Ecto neural progenitor cell (in vitro differentiated cells): ENCODE measurements at places on chromosomes 5 and 9.
A peak's percentile ranks its signal among the peaks of the same experiment; 100 is the strongest.

DNA sequence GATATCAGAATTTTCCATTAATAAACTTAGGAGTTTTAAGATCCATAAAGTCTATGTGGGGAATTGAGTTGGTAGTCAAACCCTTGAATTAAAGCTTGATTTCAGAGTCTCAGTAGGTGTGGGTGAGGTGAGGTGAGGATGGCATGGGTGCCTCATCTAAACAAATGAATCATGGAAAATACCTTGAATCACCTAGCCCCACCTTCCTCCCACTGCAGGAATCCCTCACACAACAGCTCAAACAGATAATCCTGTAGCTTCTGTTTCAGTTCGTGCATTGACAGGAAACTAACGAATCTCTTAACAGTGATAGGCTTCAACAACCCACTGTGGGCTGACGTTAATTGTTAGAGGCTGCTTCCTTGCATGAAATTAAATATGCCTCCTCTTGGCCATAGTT is 185.0 kb downstream of the SREK1 start:
- peak; percentile 8 for DNase-seq

DNA sequence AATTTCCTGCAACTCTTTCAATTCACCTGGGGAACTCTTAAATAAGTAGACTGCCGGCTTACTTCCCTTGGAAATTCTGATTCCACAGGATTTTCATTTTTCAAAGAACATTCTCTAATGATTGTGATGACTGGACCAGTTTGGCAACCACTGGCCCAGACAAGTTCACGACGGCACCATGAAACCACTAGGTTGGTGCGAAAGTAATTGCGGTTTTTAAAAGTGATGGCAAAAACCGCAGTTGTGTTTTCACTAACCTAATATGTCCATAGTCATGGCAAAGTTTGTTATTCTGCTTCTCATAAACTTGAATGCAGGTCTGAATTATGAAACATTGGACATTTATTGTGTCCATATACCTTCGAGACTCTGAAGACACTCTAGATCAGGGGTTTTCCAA is 317.2 kb downstream of the IRX1 start:
- no peak for DNase-seq

GRCh38 chr5:65760504-65761275 is 38.7 kb downstream of the NLN start:
- DNase-seq, result no peak

DNA sequence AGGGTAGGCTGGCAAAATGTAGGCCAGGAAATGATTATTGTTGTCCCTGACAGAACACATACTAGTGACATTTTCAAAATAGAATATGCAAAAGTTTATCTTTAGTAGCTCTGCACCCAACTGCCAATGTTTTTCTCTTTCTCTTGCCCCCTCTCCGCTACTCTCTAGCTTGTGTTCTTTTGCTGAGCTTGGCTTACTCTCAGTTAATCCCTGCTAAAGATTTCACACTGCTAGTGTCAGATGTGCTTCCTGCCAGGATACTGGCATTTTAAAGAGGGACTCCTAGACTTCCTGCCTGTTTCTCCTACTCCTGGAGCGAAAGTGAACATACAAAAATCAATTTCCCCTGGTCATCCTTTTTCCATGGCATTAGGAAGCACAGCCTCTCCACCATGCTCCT is 260.5 kb downstream of the ARRDC3 start:
- DNase-seq, result no peak

DNA sequence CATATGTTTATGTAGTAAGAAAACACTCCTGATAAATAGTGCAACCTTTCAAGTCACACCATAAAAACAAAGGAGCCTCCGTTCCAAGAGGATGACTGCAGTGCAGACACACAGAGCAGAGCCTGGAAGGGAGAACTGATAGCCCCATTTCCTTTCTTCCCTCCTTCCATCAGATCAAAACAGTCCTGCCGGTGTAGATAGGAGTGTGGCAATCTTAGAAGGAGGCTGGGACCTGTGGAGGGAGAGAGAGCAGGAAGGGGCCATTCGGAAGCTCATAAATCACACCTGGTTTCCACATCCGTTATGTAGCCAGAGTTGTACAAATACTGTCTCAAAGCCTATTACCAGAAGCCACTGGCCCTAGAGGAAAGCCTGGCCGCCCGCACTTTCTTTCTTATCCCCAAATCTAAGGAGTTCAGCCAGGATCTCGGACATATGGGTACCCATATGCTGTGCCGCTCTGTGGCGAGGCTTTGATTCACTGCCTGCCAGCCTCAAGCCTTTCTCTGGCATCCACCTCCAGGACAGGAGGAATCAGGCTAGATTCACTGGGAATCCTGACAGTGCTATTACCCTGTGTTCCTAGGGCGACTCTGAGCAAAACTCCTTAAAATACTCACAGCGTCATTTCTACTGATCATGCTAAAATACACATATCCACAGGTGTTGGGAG is 26.9 kb downstream of the DAP start:
- DNase-seq, result no peak

DNA sequence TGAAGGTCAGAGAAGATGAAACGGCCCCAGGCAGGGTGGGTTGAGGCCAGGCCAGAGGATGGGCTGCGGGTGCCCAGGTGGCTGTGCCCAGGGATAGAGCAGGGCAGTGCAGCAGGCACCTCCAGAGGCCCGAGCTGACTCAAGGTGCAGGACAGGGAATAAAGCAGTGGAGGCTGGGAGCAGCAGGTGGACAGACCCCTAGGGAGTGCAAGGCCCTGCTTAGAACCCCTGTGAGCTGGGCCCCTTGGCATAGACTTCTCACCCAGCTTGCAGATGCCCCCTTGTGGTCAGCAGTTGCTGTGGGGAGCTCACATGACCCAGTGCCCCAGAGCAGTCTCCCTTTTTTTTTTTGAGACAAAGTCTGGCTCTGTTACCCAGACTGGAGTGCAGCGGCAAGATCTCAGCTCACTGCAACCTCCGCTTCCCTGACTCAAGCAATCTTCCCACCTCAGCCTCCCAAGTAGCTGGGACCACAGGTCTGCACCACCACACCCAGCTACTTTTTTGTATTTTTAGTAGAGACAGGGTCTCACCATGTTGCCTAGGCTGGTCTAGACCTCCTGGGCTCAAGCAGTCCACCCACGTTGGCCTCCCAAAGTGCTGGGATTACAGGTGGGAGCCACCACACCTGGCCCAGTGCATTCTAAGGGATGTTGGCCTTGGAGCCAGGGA is 118.8 kb downstream of the WNK2 start:
- DNase-seq, result peak; percentile 63

- peak; percentile 13 for DNase-seq
These were observed 6.0 kb downstream of the TMOD1 start for GRCh38 chr9:97507428-97507984.

DNA sequence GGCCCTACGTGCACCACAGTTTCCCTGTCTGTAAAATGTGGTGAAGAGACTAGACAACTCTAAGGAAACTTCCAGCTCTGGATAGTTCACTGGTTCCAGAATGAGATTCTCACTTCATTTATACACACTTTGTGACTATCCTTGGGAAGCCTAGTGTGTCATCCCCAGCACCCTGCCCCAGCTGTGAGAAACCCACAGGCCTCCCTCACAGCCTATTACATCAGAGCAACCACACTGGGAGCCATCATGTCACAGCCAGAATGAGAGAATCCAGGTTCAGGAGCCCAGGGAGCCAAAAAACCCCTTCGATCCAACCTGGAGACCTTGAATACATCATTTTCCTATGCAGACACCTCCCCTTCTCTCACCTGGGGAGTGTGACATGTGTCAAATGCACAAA is 21.0 kb upstream of the HAND1 start:
- no peak for DNase-seq

DNA sequence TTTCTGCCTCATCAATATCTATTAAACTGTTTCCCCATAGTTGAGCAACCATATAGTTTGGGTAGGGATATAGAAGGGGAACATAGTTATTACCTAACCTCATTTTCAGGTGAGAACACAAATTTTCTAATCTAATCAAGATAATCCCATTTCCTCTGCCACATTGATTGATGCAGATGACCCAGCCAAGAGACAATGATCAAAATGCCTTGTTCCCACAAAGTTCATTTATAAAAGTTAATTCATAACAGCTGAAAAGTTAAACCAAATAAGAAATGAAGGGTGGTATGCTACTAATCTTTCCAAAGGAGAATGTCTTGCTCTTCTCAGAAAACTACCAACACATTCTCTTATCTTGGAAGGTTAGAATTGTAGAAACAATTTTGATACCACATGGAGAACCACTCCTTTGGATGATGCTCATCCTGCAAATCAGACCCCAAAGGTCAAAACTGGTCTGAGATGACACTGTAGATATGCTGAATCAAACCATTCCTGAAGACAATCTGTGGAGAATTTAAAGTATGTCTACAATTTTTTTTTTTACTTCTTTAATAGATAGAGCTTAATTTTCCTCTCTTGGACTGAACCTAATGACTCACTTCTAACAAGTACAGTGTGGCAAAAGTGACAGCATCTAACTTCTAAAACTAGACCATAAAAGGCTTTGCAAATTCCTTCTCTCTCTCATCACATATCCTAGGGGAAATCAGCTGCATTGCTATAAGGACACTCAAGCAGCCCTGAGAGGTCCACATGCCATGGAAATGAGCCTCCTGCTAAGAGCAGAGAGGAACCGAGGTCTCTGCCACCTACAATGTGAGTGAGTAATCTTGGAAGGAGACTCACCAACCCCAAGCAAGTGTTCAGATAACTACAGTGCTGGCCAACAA is 586.7 kb upstream of the TUSC1 start:
- DNase-seq, result no peak

- no peak for DNase-seq
These were observed 80.1 kb upstream of the TNFAIP8 start for GRCh38 chr5:119275601-119276173.

DNA sequence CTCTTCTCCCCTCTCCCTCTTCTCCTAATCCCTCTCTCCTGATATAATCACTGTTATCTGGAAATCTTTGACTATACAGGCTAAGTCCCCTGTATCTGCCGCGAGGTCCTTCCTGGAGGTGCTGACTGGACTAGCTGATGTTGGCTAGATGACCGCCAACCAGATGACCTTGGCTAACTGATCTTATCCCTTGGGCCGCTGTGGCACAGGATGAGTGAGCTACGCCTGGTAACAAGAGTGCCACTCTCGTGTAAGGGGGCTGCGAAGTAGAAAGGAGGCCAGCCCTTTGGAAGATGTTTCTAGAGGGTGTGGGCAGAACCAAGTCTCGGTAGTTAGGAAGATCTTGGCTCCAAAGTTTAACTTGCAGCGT is 345 bp upstream of the PRRC1 start:
- no peak for DNase-seq

DNA sequence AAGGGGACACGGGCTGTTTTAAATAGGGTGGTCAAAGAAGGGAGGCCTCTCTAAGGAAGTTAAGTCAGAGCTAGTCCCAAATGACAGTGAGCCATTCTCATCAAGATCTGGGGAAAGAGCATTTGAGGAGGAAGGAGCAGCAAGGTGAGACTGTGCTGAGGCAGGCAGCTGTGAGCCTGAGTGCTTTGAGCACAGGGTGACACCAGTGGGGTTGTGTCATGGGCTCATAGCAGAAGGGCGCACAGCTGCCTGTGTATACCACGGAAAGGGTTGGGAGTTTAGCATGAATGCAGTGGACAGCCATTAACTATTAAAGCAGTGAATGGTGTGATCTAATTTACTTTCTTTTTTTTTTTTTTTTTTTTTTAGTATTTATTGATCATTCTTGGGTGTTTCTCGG is 19.2 kb downstream of the DMRT1 start:
- no peak for DNase-seq

GRCh38 chr5:158857371-158857770 is 242.3 kb downstream of the EBF1 start:
- no peak for DNase-seq

DNA sequence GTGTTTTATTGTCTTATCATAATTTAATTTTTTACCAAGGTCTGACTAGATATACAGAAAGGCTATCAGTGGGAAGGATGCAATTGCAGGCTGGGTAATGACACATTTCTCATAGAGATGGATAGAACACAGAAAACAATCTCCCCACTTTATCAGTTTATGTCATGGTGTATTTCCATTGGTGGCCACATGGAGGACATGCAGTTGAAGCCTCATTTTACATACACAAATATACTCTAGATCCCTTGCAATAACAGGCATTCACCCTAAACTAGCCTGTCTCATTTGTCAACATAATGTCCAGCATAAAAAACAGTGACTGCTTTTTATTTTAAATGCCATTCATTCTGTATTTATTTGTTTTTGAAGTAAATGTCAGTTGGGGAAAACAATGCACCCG is 526.3 kb downstream of the GABRG2 start:
- no peak for DNase-seq

GRCh38 chr9:133990366-133991213 is 1.5 kb downstream of the VAV2 start:
- DNase-seq, result peak; percentile 81

- no peak for DNase-seq
These were observed 106.7 kb downstream of the ADAMTS2 start for GRCh38 chr5:179238628-179238970.

DNA sequence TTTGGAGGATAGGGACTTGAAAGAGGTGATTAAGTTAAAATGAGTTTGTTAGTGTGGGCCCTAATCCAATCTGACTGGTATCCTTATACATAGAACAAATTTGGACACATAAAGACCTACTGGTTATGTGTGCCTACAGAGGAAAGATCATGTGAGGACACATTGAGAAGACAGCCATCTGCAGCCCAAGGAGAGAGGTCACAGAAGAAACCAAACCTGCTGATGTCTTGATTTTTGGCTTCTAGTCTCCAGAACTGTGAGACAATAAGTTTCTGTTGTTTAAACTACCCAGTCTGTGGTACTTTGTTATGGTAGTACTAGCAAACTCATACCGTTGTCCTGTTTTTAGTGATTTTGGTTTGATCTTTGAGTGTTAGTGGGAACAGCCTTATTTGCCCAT is 18.3 kb downstream of the RNF180 start:
- no peak for DNase-seq
